Natural killer cell treated with Interleukin-12 subunit alpha and Interleukin-12 subunit beta and Interleukin-15 and Interleukin-18, amount 100 ng/mL, for 72 hours (primary cell): ENCODE measurements at places on chromosomes 13 and 19.

- no peak for DNase-seq
Observed at GRCh38 chr13:52374873-52375411, 31.0 kb downstream of the THSD1 start.

- peak; percentile 26 for DNase-seq
Observed at GRCh38 chr19:47762615-47763308, 15.7 kb upstream of the SELENOW start.

DNA sequence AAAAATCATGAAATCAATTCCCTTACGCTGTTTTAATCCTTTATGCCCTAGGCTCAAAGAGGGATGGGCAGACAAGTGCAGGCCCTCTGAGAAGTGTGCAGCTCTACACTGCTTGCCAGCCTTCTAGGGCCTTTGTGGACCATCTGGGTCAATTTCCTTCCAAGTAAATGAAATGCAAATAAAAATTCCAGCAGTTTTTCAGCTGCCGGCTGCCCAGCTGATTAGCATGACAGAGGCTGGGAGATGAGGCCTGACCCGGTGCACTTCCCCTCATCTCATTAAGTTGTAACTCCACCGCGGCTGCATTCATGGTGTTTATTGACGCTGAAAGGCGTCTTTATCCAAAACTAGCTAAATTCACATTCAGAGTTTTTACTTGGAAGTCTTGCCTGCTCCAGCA, 47.5 kb upstream of the GSX1 start:
- no peak for DNase-seq

DNA sequence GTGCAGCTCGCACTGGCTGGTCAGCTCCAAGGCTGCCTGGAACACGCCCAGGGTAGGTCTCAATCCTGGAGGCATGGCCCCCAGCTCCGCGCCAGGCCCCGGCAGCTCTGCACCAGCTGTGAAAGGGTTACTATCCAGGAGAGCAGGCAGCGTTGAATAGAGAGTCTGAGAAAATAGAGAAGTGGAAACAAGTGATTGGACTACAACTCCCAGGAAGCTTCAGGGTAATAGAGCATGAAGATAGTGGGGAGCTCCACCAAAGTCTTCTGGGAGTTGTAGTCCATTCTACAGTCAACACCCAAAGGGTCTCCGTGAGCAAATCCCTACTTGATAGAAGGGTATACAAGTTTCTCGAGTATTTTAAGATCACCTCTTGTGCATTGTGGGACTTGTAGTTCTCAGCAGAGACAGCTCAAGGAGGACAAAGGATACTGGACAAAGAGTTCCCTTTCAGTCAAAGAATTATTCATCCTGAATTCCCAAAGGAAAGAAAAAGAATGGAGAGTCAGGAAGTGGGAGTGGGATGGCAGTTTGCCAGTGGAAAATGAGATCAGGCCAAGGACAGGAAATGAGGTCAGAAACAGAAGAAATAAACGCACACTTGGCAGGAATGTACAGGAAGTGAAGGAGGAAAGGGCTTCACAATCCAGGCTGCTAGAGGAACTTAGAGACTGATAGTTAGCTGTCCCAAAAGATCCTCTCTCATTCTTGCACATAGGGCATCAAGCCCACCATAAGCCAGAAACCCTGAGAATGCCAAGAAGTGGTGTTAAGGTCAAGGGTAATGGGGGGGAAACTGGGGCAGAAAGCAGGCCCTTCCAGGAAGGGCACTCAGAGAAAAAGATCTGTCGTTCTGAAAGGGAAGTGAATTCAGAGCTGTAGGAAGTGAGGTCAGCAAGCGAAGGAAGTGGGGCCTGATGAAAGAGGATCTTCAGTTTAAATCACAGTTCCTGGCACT, 5.5 kb upstream of the MAMSTR start:
- DNase-seq = no peak
